ENCODE measurements at places on chromosomes 6 and 20.
A peak's percentile ranks its signal among the peaks of the same experiment; 100 is the strongest.

DNA sequence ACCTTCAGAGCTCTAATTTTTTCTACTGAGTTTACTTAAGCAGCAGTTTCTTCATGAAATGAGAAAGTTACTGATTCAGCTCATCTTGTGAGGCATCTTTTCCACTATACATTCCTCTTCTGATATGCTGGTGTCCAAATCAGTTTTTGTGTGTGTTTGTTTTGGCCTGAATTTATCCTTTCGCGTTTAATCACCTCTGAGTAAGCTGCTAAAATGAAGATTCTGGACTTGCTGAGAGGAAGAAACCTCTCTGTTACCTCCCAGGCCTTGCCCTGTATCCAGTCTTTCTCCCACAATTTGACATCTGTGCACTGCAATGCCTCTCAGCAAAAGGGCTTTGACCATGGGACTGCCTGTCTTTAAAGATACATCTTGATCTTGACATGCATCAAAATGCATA, 536.2 kb upstream of the NRSN1 start:
- DNase-seq: no peak

GRCh38 chr6:152893187-152893586, 89.7 kb downstream of the FBXO5 start:
- DNase-seq: no peak

DNA sequence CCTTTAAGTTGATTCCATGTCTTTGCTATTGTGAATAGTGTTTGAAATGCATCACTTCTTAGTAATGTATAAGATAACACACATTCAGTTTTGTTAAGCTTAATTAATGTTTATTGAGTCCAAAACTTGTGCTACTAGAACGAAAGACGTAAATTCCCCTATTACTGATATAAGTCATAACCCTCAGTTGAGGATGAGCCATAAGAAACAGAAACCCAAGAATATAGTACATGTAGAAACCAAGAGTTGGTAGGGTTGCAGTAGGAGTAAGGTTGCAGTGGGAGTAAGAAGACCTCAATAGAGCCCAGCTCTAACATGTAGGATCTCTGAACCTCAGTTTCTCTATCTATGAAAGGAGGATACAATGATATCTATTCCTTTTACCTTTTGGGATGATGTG, 19.3 kb downstream of the CITED2 start:
- no peak for DNase-seq

DNA sequence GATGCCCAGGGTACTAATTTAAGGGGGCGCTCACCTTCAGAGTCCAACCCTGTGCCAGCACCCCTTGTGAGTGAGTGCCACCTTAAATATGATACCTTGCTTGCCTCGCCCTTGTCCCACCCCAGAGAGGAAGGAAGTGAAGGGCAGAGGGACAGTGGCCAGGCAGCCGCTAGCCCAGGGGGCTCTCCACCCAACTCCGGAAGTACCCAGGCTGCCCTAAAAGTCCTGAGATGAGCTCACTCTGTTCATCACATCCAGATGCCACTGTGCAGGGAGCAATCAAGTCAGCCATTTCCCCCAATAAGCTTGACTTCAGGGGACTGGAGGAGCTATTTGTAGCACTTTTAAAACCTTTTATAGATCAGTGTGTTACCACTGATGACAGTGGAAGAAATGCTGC, 25.0 kb upstream of the STX16 start:
- DNase-seq: no peak

DNA sequence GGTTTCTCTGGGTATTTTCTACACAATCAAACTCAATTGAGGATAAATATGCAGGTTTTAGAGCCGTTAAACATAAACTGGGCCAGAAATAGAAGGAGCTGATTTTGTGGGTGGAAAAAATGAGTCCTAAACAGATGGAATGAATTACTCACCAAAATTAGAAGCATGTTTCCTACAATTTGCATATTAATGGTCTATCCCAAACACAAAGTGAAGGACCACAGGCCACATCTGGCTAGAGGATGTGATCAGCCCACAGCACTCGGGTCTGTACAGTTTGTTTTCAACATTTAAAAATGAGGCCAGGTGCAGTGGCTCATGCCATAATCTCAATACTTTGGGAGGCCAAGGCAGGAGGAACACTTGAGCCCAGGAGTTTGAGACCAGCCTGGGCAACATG, 296.3 kb downstream of the PREX1 start:
- DNase-seq: peak; percentile 33

DNA sequence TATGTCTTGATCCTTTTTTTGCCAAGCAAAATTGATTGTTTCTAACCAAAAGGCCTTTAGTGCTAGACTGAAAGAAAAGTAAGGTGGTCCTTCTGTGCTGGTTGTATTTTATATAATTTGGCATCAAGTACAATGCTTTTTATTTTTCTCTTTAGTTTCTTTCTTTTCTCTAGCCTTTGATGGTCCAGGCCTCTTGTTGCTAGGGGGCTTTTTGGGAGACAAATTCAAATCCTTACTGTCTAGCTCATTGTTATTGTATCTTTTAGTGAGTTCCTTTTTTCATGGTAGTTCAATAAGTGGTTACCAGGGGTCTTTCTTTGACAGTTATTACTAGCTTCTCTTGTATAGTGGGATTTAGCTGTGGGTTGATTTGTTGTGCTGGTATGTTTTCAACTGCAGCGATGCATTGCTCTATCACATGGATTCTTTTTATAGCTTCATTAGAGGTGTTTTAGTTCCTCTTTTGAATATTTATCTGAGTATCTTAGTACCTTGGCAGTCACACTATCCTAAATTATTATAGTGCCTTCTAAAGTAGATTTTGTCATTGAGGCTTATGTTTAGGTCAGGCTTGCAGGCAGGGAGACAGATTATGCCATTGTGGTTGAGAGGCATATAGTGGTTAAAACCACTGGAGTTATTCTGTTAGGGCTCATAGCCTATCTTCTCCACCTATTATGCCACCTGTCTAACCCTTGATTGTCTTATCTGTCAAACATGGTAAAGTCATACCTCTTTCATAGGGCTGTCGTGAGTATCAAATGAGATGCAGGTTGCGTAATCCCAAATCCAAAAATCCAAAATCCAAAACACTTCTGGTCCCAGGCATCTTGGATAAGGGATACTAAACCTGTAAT, 49.5 kb downstream of the KCNS1 start:
- no peak for DNase-seq

DNA sequence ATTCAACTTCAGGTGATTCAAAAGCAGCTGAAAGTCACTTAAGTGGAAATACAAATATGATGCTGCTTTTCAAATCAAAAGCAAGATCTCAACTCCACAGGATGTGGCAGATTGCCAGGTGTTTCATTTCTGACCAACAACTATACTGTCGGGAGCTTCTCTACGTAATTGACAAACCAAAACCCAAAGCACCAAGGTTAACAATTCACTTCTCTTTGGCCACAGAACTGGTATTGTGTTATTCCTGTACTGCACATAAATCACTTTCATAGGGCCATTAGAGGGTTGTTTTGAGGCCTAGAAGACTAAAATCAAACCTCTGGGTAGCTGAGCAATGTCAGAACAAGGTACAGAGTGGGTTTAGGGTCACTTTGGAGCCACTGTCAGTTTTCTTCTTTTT, 169.7 kb downstream of the HAO1 start:
- DNase-seq: no peak

- peak; percentile 76 for DNase-seq
Measured at GRCh38 chr20:41476013-41476441, 109.4 kb upstream of the EMILIN3 start.

DNA sequence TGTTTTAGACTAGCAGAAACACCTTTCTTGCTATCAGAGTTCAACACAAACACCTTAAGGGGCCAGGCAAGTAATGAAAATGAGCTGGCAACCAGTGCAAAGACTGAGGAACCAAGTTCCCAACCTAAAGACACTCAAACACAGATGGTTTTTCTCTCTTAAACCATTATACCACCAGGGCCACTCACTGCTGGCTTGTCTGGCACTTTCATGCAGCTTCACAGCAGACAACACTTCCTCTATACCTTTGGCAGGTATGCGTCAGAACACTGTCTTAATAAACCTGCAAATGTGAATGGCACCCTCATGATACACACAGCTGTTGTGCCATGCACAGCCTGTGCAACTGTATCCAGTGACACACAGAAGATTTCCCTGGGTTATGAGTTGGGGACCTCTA, 41.6 kb downstream of the NFATC2 start:
- no peak for DNase-seq

DNA sequence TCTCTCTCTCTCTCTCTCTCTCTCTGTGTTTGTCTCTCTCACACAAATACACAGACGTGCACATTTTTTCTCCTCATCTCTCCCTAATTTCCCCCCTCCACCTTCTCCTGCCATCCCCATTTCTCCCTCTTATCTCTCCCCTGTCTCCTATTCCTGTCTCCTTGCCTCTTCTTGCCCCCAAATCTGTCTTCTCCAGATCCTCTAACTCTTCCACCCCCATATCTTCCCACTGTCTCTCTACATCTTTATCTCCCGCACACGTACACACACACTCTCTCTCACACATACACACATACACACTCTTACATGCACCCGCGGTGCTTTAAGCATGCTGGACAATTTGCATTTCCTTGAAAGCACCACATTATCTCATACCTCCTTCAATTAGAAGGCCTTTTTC, 15.9 kb downstream of the KIZ start:
- DNase-seq: no peak

- DNase-seq: no peak
Measured at GRCh38 chr6:32979720-32980487, 11.5 kb downstream of the BRD2 start.

- no peak for DNase-seq
Measured at GRCh38 chr20:14489544-14489943, 152.1 kb upstream of the FLRT3 start.

DNA sequence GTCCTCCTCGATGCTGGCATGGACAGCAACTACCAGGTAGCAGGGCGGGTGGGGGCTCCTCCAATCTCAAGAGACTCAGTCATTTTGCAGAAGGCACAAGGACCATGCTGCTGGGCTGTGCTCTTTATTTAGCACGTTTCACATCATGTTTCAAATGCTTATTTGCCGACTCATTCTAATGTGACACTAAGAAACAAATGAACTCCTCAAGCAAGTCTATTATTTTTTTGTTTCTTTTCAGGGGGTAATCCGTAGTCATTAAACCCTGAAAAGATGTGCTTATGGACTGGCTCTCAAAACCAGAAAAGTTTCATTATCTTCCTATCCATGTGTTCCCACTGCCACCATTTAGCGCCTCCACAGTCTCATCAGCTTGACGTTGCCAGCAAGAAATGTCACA, 92.9 kb downstream of the ANKS1A start:
- peak; percentile 57 for DNase-seq

DNA sequence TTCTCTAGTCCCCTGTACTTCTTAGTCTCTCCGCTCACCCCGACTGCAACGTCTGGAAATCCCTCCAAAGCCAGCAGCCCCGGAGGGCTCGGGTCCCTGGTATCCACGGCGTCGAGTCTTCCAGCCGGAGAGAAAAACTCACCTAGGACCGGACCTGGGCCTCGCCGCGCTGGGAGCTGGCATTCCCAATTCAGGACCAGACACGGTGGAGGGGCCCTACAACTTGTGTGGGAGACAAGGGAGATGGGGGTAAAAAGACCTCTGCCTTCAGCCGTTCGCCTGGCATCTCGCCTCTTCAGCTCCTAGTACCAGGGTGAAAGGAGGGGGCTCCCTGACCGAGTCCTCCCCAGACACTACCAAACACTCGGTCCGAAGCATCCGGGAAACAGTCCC, 64.3 kb downstream of the GPX5 start:
- DNase-seq: no peak

GRCh38 chr6:13273931-13274706, 54.2 kb downstream of the TBC1D7 start:
- DNase-seq: no peak

DNA sequence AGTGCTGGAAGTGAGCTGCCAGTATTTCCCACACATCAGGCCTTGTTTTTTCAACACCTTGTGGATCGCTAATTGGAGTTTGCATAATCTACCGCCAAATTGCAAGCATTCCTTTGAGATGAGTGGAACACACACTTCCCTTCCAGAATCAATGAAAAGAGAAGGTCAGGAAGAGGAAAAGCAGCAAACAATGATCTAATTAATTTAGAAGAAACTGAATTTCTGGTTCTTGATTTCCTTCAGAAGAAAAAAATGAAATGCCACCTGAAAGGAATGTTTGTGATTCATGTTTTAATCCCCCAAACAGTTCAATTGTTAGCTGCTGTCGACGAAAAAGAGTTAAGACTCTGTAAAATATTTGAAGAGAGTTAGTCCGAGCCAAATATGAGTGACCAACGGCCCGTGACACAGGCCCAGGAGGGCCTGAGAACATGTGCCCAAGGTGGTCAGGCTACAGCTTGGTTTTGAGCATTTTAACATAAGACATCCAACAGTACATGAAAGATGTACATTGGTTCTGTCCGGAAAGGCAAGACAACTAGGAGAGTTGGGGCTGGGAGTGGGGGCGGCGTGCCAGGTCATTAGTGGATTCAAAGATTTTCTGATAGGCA, 182.3 kb downstream of the MTFR2 start:
- DNase-seq: peak; percentile 65

GRCh38 chr6:136612666-136613389, 62.6 kb upstream of the MAP7 start:
- DNase-seq: no peak

GRCh38 chr6:13913226-13914001, 11.3 kb upstream of the RNF182 start:
- no peak for DNase-seq

GRCh38 chr6:115053169-115053860, 710.5 kb upstream of the HS3ST5 start:
- no peak for DNase-seq

DNA sequence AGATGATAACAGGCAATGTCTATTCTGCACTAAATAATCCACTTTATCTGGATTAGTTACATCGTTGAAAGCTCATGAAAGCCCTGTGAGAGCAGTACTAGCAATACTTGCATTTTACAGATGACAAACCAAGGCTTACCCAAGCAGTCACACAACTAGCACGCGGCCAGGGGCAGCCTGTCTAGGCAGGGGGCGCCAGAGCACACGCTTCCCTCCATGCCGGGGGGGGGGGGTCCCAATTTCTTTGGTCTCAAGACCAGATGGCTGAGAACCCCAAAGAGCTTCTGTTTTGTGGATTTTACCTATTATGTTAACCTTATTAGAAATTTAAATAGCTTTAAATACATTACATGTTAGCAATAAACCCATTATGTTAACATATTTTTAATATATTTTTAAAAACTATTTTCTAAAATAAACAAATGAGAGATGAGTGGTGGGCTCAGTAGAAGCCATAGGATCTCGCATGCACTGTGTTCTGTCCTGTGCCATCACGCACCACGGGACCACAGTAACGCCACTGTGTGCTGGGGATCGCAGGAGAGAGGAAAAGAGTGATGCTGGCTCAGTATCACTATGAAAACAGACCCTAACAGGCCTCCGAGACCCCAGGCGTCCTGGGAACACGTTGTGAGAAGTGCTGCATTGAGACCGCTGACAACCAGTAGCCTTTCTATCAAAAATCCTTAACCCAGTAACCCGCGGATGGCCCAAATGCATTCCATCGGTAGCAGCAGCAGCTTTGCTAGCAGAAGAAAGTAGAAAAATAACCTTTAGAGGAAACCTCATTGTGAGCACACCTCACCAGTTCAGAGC, 5.3 kb upstream of the PRR18 start:
- peak; percentile 32 for DNase-seq

- peak; percentile 65 for DNase-seq
Measured at GRCh38 chr6:109260126-109260525, 122.1 kb downstream of the CD164 start.

- DNase-seq: no peak
Measured at GRCh38 chr6:20246125-20246524, 33.9 kb upstream of the MBOAT1 start.

All from fibroblast of upper back skin (primary cell).